ENCODE measurements at places on chromosomes 2 and 18.

DNA sequence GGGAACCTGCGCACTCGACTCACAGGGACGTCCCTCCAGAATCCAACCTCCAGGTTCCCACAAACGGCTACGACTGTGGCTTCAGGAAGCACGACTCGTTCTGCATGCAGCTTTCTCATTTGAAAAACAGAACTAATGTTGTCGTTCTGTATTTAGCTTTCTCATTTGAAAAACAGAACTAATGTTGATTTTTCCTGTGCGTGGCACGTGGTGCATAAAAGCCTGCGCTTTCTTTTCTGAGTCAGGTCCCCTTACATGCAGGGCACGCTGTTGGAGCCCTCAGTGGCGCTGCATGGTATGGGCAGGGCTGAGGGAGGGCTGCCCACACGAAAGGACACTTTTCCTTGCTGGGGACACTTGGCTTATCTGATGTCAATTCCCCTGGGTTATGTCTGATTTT, 124.3 kb downstream of the TMEM18 start:
- no peak for DNase-seq

- DNase-seq = no peak
These were observed 790.9 kb upstream of the GCFC2 start for GRCh38 chr2:76501641-76502040.

- no peak for DNase-seq
These were observed 215.4 kb upstream of the NRXN1 start for GRCh38 chr2:51247252-51247805.

- DNase-seq = no peak
These were observed 96.0 kb downstream of the UXS1 start for GRCh38 chr2:106098081-106098480.

- no peak for DNase-seq
These were observed 34.1 kb upstream of the OLA1 start for GRCh38 chr2:174282441-174282840.

DNA sequence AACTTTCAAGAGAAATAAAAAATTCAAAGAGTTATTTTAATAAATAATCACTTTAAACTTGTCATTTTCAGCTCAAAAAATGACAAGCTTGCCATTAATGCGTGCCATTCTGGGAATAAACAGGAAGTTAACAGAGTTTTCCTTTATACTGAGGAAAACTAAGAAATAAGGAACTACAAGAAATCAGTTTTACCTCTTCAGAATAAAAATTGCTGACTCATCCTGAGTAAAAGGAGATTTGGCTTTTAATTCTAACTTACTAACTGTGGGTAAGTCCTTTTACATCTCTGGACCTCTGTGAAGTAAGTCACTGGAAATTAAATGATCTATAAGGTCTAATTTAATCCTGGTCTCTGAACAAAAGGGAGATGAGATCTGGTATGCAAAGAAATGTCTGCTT, 16.1 kb downstream of the CEBPZ start:
- DNase-seq = no peak

DNA sequence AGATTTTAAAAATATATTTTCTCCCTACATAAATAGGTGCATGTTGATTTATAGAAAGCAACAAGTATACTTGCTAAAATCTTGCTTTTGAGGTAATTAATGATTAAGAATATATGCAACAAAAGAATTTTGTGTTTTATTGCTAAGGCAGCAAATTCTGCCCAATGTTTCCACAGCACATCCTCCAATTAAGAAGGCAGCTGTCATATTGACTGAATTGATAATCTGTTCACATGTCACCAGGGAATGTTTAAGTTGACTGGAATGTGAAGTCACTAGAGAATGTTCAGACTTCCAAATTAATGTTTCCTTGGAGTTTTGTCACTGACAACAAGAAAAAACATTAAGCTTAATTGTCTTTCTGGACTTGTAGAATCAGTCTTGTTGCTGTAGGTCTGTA, 1602.7 kb upstream of the SLC39A10 start:
- no peak for DNase-seq

GRCh38 chr2:122390406-122390805, 635.0 kb downstream of the TSN start:
- DNase-seq = no peak

- no peak for DNase-seq
These were observed 164.0 kb upstream of the MYO3B start for GRCh38 chr2:170013802-170014551.

DNA sequence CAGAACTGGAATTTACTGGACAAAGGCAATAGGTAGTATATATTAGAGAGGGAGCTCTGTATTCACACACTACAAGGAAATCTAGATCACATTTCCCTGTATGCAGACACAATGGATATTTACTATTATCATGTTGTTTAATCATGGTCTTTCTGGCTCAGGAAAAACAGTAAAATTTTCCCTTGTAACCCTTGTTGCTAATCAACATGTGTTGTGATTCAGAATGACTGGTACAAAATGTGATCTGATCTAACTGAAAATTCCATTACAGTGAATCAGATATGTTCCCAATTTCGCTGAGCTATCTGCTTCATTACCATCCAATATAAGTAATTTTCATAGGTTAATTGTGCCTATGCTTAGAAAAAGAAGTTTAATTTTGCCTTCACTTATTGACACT, 1109.7 kb downstream of the LRP1B start:
- DNase-seq = no peak

DNA sequence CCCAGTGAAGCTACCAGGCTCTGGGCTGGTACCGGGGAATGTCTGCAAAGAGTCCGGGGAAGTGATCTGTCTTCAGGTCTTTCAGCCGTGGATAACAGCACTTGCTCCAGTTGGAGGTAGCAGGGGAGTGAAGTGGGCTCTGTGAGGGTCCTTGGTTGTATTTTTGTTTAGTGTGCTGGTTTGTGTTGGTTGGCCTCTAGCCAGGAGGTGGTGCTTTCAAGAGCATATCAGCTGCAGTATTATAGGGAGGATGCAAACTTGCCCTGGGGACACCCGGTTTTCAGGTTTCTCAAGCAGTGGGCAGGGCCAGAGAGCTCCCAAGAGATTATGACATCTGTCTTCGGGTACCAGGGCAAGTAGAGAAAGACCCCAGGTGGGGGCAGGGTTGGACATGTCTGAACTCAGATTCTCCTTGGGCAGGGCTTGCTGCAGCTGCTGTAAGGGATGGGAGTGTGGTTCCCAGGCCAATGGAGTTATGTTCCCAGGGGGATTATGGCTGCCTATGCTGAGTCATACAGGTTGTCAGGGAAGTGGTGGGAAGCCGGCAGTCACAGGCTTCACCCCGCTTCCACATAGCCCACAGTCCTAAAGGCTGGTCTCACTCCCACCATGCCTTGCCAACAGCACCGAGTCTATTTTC, 34.4 kb downstream of the ACAA2 start:
- no peak for DNase-seq

- no peak for DNase-seq
These were observed 426.1 kb downstream of the DSC3 start for GRCh38 chr18:30616414-30616813.

DNA sequence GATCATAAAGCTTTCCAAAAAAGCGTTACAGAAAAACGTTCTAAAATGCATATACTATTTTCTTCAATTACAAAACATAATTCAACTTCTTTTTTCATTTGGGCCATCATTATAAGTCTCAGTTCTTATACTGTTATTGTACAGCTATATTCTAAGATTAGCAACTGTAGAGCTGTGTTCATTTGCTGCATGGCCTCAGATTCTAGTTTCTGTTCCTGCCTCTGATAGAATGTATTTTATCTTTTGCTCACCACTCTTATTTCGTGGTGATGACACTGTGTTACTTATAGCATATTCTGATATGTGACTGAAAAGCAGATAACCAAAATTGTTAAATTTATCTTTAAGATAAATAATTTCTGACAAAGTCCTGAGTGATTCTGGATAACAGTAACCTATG, 67.2 kb downstream of the PTRHD1 start:
- DNase-seq = no peak

DNA sequence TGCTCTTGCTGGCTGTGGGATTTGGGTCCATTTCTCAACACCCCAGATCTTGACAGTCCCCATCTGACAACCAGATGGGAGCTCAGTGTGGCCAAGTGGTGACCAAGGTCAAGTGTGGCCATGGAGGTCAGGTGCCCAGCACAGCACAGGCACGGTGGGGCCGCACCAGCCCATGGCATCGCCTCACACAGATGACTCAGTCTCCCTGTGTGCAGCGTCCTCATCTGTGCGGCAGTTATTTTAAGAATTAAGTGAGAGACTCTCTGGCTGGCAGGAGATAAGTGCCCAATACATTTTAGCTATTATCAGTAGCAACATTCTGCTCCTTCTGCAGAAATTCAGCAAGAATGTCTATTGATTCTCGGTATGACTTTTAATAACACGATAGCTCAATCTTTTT, 167.2 kb downstream of the DDX1 start:
- DNase-seq = no peak

DNA sequence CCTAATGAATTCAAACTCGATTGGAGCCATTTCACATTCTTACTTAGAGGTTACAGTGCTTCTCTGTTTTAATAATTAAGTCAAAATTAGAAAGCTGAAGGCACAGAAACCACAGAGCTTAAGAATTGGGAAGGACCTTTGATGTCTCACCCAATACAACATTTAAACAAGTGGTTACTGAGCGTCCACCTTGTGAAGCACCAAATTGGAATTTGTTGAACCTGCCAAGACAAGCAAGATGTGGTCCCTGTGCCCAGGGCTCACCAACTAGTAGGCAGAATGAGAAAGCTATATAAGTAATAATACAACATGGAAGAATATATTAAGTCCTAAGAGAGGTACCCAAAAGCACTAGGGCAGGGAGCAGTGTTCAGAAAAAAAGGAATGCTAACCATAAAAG, 64.5 kb upstream of the NPAS2 start:
- no peak for DNase-seq

- no peak for DNase-seq
These were observed 18.1 kb upstream of the RANBP2 start for GRCh38 chr2:108701208-108701607.

DNA sequence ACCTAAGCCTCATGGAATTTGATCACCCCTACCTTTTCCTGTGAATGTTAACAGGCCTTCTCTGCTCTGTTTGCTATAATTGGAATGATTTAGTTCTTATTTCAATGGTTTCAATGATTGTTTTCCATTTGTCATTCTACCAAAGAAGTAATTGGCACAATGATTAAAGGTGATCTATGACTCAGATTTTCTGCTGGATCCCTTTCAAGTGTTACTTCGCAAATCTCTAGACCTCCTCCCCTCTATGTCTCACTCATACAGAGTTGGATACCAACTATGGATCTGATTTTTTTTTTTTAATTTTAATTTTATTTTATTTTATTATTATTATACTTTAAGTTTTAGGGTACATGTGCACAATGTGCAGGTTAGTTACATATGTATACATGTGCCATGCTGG, 29.6 kb upstream of the FAM117B start:
- no peak for DNase-seq

DNA sequence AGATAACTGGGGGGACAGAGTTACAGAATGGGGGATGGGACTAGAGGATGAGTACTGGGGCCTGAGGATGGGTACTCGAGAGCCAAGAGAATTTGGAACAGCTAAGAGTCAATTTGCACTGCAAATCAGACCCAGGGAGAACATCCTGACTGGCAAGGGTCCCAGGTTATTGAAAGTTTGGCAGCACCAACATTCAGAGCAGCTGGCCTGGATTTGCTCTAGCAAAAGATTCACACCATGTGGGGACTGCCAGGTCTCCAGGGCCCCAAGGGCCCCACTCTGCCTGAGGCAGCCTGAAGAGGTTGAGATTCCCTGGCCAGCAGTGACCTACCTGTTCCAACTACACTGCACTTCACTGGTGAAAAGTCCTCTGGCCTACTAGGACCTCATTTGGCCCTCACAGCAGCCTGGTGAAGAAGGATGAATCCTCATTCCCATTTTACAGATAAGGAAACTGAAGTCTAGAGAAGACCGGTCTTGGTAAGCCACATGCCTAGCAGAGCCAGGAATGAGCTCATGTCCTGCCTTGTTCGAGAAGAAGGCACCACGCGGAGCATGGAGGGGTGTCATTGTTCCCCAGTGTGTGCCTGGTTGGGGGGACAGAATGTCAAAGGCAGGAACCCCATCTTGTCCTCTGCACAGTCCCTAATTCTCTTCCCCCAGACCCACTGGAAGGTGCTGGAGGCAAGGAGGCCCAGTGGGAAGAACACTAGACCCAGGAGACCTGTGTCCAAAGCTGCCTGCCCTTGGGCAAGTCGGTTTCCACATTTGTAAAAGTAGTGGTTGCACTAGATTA, 258.6 kb downstream of the TNS1 start:
- no peak for DNase-seq

All from B cell (primary cell).